PC-9 (cell line): ENCODE measurements at places on chromosomes 16 and 17. TPM values are rescaled to one million over a fixed set of nuclear protein-coding genes. Genes with fewer than 3 reads are reported as not detected.

- DNase-seq: no peak
Observed at GRCh38 chr16:74577882-74578366, 29.0 kb downstream of the GLG1 start.

DNA sequence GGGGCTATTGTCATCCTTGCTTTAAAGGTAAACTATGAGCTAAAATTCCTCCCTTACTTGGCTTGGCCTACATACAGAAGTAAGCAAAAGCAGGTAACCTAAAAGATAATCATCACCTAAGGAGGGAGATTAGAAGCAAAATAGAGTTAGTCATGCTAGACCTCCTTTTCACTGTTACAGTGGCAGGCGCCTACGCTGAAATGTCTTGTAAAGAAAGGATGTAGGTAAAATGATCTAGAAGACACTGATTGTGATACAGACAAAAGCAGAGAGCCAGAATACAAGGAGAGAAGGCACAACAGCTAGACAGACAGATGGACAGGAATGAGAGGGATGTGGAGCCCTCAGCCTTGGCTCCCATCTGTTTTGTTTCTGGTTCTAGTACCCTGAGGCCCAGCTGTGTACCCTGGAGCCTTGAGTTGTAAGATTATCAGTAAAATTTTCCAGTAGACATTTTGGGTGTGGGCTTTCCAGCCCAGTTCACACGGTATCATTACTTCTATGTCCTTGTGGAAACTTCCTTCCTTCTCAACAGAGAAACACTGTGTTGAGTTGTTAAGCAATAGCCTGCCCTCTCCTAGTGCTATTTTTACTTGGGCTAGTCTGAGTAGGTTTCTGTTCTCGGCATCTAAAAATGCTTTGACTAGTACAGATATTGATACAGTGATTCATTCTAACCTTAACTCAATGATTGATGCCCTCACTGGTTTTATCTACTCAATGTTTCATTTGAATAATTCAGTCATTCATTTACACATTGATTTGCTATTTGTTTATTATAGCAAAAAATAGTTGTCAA, 7.7 kb upstream of the C16orf78 start:
- no peak for DNase-seq

DNA sequence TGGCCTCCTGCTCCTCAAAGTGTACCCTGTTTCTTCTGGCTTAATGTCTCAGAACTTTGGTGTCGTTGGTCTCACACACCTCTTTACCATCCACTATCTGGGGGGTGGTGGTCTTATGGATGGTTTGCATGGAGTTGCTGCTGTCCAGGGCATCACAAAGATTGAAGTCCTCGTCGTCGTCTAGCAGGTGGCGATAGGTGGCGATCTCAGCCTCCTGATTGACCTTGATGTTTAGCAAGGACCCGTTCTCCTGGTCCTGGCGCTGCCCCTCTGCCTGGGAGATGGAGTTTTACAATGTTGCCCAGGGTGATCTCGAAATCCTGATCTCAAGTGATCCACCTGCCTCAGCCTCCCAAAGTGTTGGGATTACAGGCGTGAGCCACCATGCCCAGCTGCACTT, 31.1 kb upstream of the HELZ start:
- no peak for DNase-seq

PLCD3 gene
- 92.4 and 138 TPM in 2 replicates for total RNA-seq

GRCh38 chr16:55993088-55993487, 117.9 kb upstream of the CES5A start:
- no peak for DNase-seq

DNA sequence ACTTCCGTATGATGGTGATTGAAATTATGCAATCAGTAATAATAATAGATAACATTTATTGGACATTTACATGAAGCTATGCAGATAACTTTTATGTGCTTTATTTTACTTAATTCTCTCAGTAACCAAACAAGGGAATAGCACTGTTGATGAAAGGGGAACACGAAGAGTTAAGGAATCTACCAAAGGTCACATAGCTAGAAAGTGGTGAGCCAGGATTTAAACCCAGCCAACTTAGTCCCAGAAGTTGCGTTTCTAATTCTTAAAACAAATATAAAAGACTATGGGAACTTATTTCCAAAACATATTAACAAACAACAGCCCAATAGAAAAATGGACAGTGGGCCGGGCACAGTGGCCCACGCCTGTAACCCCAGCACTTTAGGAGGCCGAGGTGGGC, 9.7 kb downstream of the SPNS3 start:
- DNase-seq: no peak

DNA sequence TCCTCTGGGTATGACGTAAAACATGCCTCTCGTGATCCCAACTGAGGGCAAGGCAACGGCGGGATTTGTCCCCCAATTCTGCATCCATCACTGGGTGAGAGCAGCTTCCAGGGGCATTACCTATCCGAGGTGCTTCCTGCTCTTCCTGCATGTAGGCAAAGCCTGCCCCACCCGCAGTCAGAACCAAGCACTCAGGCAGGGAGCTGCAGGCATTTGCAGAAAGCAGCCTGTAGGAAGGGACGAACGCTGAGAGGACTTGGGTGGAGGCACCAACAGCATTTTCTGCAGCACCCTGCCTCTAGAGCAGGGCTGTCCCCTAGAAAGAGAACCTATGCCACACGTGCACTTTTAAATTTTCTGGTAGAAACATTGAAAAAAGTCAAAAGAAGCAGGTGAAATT, 5.5 kb downstream of the BCO1 start:
- no peak for DNase-seq

SCGB1C2 gene
- total RNA-seq: not detected in 2 replicates

DNA sequence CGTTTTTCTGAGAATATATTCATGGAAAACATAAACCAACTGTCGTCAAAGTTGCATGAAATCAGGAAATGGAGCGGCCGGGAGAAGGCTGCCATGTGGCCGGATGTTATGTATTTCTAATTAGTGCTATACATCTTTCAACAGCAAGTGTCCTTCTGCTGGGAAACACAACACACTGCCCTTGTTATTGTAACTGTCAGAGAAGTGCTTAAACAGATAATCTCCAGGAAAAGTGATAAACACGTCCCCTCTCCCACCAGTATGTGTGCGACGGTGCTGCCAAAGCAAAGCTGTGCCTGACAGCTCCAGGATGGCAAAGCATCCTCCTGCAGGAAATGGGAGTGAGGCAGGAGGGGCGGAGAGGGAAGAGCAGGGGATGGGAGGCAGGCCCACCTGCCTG, 111.8 kb downstream of the SMG6 start:
- no peak for DNase-seq

DNA sequence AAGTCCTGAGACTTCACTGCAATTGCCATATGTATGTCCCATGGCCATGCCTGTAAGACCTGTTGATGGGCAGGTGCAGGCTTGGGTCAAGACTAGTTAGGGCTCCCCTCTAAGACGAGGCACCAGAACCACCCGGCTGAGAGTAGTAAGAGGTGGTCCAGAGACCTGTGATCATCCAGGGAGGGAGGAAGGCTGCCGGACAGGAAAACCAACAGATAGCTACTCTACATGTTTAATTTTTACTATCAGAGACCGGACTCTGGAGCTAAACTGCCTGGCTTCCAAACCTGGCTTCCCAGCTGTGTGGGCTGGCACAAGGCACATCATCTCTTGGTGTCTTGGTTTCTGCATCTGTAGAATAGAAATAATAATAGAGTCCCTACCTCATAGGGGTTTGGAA, 73.0 kb downstream of the ERCC4 start:
- no peak for DNase-seq

GRCh38 chr17:9487406-9487805, 88.2 kb downstream of the STX8 start:
- DNase-seq: no peak

CACNG5 gene
- total RNA-seq: not detected in 2 replicates

LRRC36 gene
- total RNA-seq: not detected in 2 replicates

- no peak for DNase-seq
Observed at GRCh38 chr17:44593156-44593555, 35.9 kb downstream of the FZD2 start.

- no peak for DNase-seq
Observed at GRCh38 chr16:65122724-65123395, 997 bp upstream of the CDH11 start.

GRCh38 chr17:7656958-7657609, 6.4 kb downstream of the ATP1B2 start:
- no peak for DNase-seq

DNA sequence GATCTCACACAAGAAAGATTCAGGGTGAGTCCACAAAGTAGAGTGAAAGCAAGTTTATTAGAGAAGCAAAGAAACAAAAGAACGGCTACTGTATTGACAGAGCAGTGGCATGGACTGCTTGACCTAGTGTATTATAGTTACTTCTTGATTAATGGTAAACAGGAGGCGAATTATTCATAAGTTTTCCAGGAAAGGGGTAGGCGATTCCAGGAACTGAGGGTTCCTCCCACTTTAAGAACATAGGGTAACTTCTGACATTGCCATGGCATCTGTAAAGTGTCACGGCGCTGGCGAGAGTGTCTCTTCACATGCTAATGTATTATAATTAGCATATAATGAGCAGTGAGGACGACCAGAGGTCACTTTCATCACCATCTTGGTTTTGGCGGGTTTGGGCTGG, 93.2 kb downstream of the CACNG3 start:
- DNase-seq: no peak

RGS11 gene
- not detected in 2 replicates for total RNA-seq

NKD1 gene
- total RNA-seq: 0.44 and 0.83 TPM in 2 replicates
